ENCODE measurements at places on chromosomes 2 and 18. TPM values are rescaled to one million over a fixed set of nuclear protein-coding genes. Genes with fewer than 3 reads are reported as not detected.

The CCNT2 gene
- 8.8 TPM for polyA plus RNA-seq

The COL6A3 gene
- 964 TPM for polyA plus RNA-seq

DNA sequence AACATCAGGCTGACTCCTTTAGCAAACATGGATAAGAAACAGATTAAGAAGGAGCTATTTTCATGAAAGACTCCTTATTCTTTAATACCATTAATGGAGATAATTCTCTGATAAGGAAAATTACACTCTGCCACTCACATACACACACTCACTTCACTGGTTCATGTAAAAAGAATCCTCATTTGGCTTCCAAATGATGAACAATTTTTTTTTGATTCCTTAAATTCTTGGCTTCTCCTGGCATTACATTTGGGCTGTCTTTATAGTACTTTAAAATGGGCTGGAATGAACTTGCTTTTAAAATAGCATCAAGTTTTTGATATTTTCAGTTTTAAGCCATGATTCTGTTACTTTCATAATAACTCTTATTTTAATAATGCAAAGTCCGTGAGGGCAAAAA, 328.6 kb downstream of the SLC8A1 start:
- DNase-seq, result no peak

GRCh38 chr2:173254659-173255058, 100.0 kb upstream of the CDCA7 start:
- DNase-seq, result no peak

- DNase-seq, result peak; percentile 91
Observed at GRCh38 chr2:134836986-134837385, 1.4 kb upstream of the ACMSD start.

- DNase-seq, result no peak
Observed at GRCh38 chr18:58310517-58310916, 266.5 kb downstream of the NEDD4L start.

DNA sequence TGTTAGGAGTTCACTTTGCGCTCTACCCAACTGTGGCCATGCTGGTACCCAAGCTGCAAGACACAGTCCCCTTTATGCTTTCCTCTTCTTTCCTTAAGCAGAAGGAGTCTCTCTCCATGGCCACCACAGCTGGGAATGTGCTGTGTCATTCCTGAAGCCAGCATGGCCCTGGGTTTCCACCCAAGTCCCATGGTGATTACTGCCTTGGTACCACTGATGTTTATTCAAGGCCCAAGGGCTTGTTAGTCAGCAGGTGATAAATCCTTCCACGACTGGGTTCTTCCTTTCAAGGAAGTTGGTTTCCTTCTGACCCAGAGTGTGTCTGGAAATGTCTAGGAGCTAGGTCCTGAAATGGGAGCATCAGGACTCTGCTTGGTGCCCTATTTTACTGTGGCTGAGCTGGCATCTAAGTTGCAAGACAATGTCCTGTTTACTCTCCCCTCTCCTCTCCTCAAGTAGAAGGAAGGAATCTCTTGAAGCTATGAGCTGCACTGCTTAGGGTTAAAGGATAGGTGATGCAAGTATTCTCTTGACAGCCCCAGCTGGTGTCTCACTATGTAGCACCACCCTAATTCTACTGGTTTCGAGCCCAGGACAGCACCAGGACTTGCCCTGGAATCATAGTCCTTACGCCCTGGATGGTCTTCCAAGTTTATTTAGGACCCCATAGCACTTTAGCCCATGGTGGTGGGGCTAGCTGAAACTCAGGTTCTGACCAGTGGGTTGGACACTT, 18.7 kb upstream of the NUP35 start:
- DNase-seq, result peak; percentile 47

- peak; percentile 41 for DNase-seq
Observed at GRCh38 chr2:190121971-190122370, 59.4 kb upstream of the MSTN start.

GRCh38 chr2:231032575-231033140, 4.7 kb upstream of the C2orf72 start:
- no peak for DNase-seq

The DQX1 gene
- polyA plus RNA-seq, result 0.07 TPM

DNA sequence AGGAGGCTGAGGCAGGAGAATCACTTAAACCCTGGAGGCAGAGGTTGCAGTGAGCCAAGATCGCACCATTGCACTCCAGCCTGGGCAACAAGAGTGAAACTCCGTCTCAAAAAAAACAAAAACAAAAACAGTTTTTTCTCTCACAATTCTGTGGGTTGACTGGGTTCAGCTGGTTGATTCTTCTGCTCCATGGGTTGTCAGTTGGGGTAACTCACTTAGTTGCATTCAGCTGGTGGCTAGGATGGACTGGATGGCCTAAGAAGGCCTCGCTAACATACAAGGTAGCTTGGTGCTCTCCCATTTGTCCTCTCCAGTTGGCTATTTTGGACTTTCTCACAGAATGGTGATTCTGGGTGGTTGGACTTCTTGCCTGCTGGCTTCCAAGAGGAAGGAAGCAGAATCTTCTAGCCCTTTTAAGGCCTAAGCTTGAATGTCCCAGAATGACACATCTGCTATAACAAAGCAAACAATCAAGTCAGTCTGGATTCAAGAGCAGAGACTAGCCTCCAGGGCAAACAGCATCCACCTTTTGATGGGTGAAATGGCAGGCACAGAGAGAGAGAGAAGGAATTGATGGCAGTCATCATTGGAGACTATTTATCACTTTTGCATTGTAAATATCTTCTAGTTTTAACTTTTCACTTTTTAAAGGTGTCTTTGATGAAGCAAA, 17.9 kb downstream of the LAMA3 start:
- no peak for DNase-seq

DNA sequence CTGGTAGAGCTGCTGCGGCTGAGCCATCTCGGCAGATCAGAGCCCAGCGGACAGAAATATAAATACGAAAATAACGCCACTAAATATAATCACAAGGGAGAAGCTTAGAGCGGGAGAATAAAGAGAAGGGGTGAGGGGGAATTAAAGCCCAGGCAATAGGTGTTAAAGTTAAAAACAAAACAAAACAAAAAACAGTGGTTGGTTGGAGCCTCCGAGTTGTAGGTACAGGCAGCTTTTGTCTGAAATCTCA, 1.3 kb upstream of the MEIS1 start:
- DNase-seq, result no peak

DNA sequence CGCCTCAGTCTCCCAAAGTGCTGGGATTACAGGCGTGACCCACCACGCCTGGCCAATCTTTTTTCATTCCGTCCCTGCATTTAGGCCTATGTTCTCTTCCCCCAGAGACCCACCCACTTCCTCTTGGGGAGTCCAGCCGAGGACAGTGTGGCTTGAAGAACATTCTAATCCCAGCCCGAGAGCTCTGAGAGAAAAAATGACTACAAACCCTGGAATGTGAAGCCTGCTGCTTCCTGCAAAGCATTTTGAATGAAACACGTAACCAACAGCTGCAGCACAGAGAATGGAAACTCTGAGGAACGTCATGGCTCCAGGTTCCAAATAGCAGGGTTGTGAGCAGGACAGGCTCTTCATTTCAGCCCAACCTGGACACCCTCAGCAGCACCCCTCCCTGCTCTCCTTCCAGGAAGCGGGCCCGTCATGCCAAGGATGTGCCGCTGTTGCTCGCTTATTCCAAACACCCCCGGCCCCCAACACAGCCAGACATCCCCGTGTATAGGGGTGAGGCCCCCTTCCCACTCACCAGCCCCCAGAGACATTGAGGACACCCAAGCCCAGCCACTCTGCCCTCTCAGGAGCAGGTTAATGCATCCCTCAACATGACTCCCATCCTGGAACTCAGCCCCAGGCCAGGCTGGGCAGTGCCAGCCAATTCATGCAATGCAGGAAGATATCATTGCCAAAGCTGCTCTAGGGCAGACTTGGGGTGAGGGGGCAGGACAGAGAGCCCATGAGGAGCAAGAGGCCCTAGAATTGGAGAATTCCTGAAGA, 139.8 kb downstream of the ZFP36L2 start:
- DNase-seq, result peak; percentile 100

- peak; percentile 76 for DNase-seq
Observed at GRCh38 chr2:25528173-25528572, 145.2 kb downstream of the DTNB start.

DNA sequence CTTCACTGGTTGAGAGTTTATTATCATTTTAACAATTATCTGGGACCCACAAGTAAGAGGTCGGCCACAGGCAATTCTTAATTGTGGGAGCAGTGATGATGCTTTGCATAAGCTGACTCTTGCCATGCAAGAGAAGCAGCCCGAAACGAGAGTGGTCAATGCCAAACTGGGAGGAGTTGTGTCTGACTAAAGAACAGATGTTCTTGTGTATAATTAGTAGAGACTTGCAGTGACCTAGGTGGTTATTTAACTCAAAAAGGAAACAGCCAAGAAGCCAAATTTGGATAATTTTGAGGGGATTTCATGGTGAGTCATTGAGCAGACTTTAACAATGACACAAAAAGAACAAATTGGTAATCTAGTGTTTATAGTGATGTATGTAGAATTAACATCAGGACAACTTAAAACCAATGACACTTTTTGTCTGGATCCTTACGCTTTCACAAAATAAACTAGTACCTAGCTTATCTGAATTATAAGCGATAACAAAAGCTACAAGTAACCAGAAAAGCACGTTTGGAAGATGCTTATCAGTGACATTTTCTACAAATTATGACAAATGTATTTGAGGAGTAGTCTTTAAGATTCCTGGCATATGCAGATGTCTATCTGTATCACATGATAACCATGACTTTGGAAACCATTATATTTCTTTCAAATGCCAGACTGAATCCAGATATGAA, 184.7 kb upstream of the DLGAP1 start:
- DNase-seq, result no peak

GRCh38 chr18:9951022-9951859, 37.4 kb downstream of the VAPA start:
- peak; percentile 79 for DNase-seq

DNA sequence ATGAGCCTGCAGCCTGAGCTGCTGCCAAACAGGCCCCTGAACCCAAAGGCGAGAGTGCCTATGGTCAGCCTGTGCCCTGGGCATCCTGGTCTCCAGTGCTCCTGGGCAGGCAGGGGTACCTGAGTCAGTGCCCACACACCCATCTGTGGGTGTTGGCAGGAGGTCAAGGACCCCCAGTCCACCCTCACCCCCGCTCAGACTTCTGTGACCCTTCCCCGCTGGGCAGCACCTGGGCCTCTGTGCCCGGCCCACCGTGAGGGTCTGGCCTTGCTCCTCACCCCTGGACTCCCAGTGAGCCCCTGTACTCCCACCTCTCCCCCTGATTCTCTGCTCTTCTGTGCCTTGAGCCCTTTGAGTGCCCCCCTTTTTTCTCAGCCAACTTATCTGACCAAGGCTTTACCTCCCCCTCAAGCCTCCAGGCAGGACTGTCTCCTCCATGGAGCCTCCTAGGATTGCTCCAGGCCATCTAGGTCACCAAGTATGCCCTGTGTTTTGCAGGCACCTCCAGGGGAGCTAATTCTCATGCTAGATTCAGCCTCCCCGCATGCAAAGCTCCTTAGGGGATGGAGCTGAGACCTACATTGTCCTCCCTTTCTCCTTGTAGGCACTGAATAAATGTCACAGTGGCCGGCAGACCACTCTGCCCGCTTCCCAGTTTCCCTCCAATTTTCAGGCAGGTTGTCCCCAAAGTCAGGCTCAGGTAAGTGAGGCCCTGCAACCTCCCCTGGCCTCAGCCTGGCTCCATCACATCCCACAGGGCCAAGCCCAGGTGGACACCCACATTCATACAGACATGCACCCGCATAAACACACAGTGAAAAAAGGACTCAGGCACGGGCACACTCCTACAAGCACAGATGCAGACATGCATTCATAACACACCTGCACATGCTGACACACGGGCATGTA, 21.9 kb upstream of the PTMA start:
- no peak for DNase-seq

GRCh38 chr2:118202707-118203303, 114.5 kb downstream of the INSIG2 start:
- peak; percentile 36 for DNase-seq

The RAB27B gene
- 0.24 TPM for polyA plus RNA-seq

DNA sequence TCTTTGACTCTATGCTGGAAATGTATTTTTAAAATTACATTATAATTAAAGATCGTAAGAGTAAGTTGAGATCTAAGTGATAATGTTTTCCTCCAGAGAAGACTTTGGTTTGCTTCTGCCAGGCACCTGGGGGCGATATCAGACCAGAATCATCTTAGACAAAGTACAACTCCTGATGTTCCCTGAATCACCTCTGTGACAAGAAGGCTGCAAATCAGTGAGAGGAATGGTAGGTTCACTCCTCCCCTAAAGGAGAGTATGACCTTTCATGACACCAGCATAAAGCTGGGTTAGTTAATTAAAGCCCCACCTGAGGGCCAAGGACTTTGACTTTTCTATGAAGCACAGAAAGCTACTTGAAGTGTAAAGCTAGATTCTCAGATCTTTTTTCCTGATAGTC, 114.4 kb upstream of the DTNA start:
- DNase-seq, result peak; percentile 41

The MC2R gene
- polyA plus RNA-seq, result not detected

DNA sequence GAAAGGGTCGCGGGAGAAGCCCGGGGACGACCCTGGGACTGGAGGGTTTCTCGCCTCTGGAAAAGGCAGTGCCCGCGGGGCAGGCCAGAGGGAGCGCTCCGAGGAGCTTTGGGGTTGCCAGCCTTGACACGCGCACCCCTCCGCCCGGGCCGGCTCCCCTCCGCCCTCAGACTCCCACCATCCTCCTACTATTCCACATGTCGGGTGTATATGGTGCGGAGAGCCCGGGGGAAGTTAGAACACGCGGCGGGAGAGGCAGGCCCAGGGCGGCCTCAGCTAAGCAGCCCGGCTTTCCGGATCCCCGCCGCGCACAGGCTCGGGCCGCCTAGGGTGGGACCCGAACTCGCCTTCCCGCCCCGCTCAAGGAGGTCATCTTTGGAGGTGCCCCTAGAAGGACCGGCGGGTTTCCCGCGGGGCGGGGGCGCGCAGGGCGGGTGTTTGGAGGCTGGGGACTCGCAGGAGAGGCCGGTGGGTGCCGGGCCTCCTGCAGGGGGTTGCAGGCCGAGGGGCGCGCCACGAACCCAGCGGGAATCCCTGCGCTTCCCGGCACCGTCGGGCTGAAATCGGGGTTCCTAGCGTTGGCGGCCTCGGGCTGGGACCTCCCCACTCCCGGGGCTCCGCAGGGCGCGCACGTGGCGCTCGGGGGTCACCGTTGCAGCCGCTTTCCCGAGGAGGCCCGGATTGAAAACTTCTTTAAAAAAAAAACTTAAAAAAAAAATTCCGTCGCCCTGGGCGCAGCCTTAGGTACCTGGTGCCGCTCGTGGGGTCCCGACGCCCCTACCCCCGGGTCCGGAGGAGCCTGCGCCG, 3.7 kb downstream of the NFATC1 start:
- no peak for DNase-seq

- no peak for DNase-seq
Observed at GRCh38 chr18:172361-172760, 14.0 kb downstream of the USP14 start.

DNA sequence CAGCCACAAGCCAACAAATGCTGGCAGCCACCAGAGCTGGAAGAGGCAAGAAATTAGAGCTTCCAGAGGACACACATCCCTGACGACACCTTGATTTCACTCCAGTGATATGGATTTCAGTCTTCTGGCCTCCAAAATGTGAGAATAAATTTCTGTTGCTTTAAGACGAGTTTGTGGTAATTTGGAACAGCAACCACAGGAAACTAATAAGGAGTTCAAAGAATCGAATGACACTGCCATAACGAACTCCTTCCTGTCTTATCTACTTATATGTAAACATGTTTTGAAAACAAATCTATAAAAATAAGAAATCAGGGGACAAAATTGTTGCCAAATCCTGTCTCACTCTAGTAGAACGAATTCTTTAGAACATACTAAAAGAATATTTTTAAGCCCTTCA, 75.8 kb downstream of the GRB14 start:
- DNase-seq, result no peak
